ENCODE measurements at places on chromosomes 3 and 15.

GRCh38 chr3:155730843-155731242 lies 14.0 kb downstream of the PLCH1 start:
- no peak for DNase-seq

DNA sequence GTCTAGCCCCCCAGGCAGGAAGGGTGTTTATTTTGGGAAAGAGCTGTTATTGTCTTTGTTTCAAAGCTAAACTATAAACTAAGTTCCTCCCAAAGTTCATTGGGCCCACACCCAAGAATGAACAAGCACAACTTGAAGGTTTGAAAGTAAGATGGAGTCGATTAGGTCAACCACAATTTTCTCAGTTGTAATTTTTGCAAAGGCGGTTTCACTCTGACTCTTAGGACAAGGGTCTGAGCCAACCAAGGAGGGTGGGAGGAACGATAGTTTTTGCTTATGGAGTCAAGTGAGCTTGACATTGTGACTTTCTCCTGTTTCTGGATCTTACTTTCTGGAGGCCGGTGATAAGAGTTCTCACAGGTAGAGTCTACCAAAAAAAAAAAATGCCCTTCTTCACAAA lies 5.8 kb upstream of the ZNF770 start:
- DNase-seq: peak; percentile 51

DNA sequence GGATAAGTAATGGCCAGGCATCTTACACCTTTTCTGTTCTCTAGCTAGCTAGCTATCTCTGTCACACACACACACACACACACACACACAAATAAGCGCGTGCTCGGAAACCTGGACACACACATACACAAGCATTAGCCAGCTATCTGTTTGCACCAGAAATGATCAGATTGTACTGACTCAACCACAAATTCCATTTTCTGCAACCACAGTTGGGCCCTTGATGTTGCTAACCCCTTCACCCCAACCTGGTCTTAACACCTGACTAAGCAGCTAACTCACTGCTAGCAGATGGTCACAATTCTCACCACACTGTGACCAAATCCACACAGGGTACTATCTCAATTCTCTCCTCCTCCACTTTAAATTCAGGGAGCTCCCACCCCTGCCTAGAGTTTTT lies 183.0 kb upstream of the THBS1 start:
- no peak for DNase-seq

GRCh38 chr3:156298938-156299337 lies 178.6 kb downstream of the KCNAB1 start:
- no peak for DNase-seq

DNA sequence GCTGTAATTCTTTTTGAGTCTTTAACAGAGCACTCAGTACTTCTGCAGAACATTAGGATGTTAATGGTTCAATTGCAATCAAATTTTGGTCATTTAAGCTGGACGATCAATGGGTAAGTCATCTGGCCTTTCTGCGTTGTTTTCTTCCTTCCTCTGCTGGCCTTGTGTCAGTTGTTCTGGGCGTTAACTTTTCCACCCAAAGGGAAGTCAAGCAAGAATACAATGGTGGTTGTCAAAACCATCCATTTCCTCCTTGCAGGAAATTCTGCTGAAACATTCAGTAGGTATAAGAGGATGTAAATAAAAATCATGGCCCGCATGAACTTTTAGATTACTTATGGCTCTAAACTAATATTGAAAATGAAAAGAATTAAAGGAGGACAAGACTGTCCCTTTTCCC lies 584.0 kb downstream of the GRM7 start:
- DNase-seq: no peak
